ENCODE measurements at places on chromosomes 5 and 9. TPM values are rescaled to one million over a fixed set of nuclear protein-coding genes. Genes with fewer than 3 reads are reported as not detected.

CCNJL gene
- total RNA-seq: 4.5 TPM

KIF4B gene
- total RNA-seq: not detected

NRARP gene
- 323 TPM for total RNA-seq

PCDHA6 gene
- not detected for total RNA-seq

REEP2 gene
- 73.3 TPM for total RNA-seq

MUSK gene
- 15.4 TPM for total RNA-seq

TTC1 gene
- 10.7 TPM for total RNA-seq

RGS7BP gene
- 1.3 TPM for total RNA-seq

SLC45A2 gene
- total RNA-seq: not detected

ARHGEF39 gene
- 2.5 TPM for total RNA-seq

CBY3 gene
- total RNA-seq: not detected

ACTBL2 gene
- total RNA-seq: not detected

PPP1R26 gene
- 11.6 TPM for total RNA-seq

PCDHA4 gene
- 1.8 TPM for total RNA-seq

SLC25A2 gene
- 4.8 TPM for total RNA-seq

SLC6A3 gene
- not detected for total RNA-seq

ANKRD55 gene
- total RNA-seq: not detected

PCDHGC5 gene
- total RNA-seq: 2.7 TPM

CER1 gene
- total RNA-seq: not detected

SMIM32 gene
- 22.0 TPM for total RNA-seq

DRD1 gene
- not detected for total RNA-seq

SDHA gene
- total RNA-seq: 130 TPM

SLCO4C1 gene
- total RNA-seq: not detected

TRPM3 gene
- 3.1 TPM for total RNA-seq

PFN3 gene
- not detected for total RNA-seq

PAPPA gene
- 7.1 TPM for total RNA-seq

LCN10 gene
- total RNA-seq: 25.5 TPM

ZNF454 gene
- not detected for total RNA-seq

OTULINL gene
- 12.3 TPM for total RNA-seq

TCF7 gene
- total RNA-seq: 9.9 TPM

ADAMTS13 gene
- 4.7 TPM for total RNA-seq

TRIM7 gene
- 5.7 TPM for total RNA-seq

GARNL3 gene
- 20.7 TPM for total RNA-seq

OMD gene
- total RNA-seq: 18.9 TPM

TERT gene
- 0.37 TPM for total RNA-seq

CCDC192 gene
- total RNA-seq: not detected

N4BP3 gene
- 4.0 TPM for total RNA-seq

SHOC1 gene
- not detected for total RNA-seq

PCDHGB4 gene
- 0.29 TPM for total RNA-seq

TEX53 gene
- not detected for total RNA-seq

HMCN2 gene
- 21.1 TPM for total RNA-seq

SNX30 gene
- total RNA-seq: 19.0 TPM

FGD3 gene
- total RNA-seq: 2.2 TPM

TMC1 gene
- 0.73 TPM for total RNA-seq

ANKRD34B gene
- total RNA-seq: not detected

ANKRD20A1 gene
- 0.18 TPM for total RNA-seq

LCN2 gene
- total RNA-seq: 10.8 TPM
